ENCODE measurements at places on chromosomes 6 and 20.

DNA sequence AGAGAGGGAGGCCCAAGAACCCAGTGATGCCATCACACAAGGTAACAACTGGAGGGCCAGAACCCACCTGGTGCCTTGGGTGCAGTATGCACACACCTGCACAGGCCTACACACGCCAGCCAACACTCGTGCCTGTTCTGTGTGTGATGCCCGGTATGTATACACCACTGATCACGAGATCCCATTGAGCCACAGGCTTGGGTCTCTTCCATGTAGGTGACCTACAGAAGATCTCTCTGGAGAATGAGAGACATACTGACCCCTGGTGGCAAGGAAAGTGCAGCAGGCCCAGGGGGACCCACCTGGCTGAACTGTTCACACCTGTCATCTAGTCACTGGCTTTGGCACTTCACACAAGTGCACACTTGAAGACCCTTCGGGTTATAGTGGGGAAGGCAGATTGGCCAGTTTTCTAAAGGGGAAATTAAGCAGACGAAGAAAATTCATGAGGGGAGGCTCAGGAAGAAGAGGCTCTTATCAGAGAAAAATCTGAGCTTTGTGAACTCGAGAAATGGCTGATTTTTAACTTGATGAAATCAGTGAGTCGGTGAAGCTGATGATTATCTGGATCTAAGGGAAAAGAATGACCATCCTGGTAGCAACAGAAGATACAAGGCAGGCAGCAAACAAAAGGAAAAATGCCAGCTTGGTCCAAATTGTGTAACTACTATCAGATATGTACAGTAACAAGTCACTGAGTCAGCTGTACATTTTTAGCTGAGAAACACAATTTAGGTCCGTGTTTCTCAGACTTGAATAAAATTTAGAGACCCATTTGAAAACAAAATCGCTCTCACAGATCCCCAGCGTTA lies 69.1 kb upstream of the PBOV1 start:
- DNase-seq = no peak

- no peak for DNase-seq
These were observed 24.3 kb downstream of the OR14J1 start for GRCh38 chr6:29325777-29326176.

- DNase-seq = no peak
These were observed 9.5 kb upstream of the MYT1 start for GRCh38 chr20:64154590-64155257.

DNA sequence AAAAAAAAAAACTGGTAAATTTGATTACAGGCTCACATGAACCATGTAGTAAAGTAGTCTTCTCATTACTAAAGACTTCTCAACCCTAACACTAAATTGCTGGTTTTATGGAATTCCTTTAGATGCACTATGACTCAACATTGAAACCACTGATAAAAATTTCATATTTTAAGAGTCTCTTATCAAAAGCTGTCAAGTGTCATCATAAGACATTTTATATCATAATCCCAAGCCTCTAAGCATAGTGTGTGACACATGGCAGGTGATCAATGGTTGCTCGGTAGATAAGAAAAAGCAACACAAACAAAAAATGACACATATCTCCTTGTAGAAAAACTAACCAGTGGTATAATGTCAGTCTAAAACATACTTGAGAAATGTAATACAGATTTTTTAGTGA lies 258.4 kb downstream of the RNGTT start:
- DNase-seq = no peak

DNA sequence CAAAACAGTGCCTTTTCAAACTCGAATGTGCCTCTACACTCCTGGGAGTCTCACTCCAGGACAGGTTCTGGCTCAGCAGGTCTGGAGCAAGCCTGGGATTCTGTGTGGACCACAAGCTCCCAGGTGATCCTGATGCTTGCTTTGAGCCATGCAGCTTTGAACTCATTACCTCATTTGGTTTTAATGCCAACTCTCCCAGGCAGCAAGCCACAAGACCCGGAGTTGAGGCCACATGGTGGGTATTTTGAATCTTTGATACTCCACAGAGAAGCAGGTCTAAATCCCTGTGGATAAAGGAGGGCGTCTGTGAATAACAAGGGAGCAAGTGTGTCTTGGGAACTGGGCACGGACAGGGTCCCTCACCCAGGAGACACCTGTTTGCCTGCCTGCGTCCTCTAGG lies 205.4 kb upstream of the CST7 start:
- no peak for DNase-seq

- no peak for DNase-seq
These were observed 327.3 kb downstream of the HDGFL1 start for GRCh38 chr6:22896696-22897095.

DNA sequence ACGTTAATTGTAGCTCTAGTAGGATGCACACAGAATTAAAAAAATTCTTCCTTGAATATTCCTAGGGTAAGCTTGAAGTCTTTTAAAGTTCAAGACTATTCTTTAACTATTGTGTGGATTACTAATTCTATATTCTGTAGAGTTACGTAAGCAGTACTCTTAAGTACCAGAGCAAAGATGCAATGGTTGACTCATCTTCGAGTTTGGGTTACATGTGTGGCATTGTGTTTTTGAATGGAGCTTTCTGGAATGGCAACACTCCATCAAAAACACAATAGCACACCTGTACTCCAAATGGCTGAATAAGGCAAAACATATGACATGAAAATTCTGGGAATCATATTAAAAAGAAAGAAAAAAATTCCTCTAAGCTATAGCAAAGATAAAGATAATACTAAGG lies 33.5 kb upstream of the CEP162 start:
- no peak for DNase-seq

- DNase-seq = no peak
These were observed 38.7 kb downstream of the TRAF3IP2 start for GRCh38 chr6:111566873-111567517.

DNA sequence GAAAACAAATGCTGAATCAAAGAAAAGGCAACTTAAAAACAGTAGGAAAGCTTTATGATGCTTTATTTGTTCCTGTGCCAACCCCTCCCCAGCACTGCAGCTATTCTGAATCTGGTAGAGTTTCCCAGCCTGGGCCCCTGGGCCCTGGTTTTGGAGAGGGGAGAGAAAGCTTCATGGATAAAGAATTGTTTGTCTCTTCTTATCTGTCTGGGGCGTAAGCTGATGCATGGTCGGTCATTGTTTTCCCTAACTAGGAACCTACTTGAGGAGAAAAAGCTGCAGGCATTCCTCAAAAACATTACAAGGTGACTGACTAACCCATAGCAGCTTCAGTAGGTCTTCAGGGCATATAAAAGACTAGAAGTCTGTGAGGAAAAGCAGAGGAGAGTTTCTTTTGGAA lies 758.1 kb upstream of the EPHA7 start:
- DNase-seq = no peak

- no peak for DNase-seq
These were observed 113.1 kb downstream of the TIAM2 start for GRCh38 chr6:155108070-155108820.

- peak; percentile 54 for DNase-seq
These were observed 1.0 kb downstream of the LRP11 start for GRCh38 chr6:149862922-149863697.

DNA sequence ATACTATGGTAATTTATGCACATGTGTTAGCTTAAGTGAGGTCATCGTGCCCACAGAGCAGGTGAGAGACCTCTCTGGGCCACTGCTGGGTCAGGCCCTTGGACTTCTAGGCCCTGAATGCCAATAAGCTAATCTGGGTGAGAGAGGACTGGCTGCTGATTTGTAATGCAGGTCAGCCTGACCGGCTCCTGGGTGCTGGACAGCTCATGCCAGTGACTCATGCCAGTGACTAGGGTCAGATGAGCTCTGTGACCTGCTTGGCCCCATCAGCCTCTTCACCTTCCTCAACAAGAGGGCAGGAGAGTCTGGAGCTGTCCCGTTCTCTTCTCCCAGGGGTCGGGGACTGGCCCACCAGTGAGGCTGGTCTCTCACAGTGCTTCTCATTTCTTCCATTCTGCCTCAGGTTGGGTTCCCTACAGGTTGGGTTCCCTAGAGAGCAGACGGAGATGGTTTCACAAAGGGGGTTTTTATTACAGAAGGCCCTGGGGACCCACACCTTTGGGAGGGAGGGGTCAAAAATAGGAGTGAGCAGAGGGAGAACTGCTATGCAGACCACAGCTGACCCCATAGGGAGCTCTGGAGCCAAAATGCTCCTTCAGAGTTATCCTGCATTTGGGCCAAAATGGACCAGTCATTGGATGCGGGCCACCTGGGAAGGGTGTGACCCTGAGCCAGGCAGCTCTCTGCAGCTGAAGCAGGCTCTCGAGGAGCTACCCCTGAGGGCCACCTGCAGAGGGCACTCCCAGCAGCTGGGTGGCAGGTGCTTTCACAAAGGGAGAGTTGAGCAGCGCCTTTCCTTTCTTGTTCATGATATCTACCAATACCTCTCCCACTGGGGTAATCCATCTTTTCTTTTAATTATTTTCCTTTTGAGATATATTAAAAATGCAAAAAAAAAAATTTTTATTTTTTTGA lies 2.2 kb upstream of the OXT start:
- DNase-seq = no peak

GRCh38 chr6:124765280-124765679 lies 197.0 kb upstream of the RNF217 start:
- DNase-seq = no peak

DNA sequence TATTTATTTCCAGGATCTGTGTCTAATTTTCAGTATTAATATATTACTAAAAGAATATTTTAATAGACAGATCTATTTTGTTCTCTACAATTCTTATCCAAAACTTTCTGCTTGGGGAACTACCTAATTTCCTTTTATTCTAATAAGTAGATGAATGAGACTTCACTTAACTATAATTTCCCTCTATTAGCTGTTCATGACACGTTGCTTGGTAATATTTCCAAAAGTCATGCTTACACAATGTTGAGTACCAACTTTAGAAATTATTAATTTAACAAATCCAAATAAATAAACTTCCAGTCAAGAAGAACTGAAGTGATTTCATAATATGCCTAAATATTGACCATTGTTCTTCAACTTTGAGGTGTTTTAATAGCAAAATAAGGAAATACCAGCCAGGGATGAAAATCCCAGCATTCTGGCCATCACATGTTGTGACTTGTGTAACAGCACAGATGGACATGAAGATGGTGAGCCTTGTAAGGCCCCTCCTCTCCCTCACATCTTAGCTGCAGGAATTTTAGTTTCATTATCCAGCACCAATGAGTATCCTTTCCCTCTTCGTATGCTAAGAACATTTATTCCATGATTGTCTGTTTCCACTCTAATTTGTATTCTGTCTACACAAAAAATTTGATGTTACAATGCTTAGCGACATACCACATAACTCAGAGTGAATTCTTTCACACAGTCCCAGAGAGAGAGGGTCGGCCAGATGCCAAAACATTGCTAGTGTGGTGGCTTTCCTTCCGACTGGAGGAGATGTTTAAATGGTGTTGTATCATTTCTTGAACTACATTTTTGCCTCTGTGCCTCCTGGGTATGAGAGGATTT lies 137.5 kb downstream of the FOXA2 start:
- DNase-seq = peak; percentile 40

- peak; percentile 29 for DNase-seq
These were observed 129.6 kb upstream of the DOK5 start for GRCh38 chr20:54345821-54346220.

DNA sequence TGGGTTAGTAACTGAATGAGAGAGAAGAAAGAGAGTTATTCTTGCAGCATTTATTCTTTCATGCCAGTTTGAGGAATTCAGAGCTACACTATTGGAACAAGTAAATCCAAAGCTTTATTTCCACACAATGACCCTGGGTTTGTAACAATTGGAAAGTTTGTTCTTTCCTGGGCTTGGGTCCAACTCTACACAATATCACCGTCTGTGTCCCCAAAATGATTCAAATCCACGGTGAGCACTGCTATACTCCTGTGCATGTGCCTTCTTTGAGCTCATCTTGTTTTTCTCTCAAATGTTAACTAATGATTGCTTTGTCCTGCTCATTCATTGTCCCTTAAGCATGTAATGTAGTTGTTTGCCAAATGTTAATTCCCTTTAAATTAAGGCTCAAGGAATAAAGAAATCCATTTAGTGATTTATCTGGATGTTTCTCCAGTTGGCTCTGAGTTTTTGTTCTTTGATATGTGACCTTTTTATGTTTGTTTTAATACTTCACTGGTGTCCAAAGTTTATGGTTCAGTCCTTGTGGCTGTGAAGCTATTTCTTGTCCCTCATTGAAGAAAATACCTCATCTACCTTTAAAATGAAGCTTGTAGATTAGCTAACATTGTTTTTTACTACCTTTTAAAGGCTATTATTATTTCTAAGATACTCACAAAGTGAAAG lies 20.5 kb upstream of the CRISP3 start:
- DNase-seq = no peak

DNA sequence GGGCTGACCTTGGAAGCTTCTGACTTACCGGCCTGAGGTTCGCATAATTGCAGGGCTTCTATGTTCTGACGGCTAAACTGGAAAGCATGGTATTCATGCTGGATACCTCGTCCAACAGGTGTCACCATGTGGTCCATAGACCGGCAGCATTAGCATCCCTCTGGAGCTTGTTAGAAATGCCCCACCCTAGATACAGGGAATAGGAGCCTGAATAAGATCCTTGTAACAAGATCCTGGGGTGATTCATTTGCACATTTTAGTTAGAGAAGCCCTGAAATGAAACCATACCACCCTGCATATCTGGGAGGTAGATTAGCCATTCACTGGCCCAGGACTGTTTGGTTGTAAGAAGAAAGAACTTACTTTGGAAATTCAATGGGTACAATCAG lies 77.7 kb downstream of the TMEM170B start:
- peak; percentile 72 for DNase-seq

- DNase-seq = no peak
These were observed 118.7 kb upstream of the SLC22A16 start for GRCh38 chr6:110595112-110595511.

GRCh38 chr20:46461808-46462207 lies 51.6 kb downstream of the ZNF334 start:
- DNase-seq = no peak

- DNase-seq = no peak
These were observed 24.6 kb downstream of the STK4 start for GRCh38 chr20:44990957-44991356.

GRCh38 chr20:46174469-46175126 lies 56.5 kb downstream of the CD40 start:
- DNase-seq = peak; percentile 32

DNA sequence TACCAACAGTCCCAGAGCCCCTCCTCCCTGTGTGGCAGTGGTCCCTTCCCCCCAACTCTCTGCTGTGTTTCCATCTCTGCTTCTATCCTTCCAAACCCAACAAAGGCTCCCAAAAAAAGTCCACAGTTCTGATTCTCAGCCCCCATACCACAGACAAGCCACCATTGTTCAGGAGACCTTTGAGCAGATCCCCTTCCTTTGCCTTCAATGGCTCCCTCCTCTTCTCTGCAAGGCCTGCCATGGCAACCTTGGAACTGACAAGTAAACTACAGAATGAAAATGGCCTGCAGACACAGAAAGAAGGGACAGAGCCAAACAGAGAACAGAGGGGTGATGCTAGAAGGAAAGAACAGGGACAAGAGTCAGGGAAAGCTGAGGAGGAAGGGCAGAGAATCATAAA lies 23.2 kb downstream of the OR2H2 start:
- DNase-seq = no peak
